ENCODE measurements at places on chromosomes 1 and 21.

DNA sequence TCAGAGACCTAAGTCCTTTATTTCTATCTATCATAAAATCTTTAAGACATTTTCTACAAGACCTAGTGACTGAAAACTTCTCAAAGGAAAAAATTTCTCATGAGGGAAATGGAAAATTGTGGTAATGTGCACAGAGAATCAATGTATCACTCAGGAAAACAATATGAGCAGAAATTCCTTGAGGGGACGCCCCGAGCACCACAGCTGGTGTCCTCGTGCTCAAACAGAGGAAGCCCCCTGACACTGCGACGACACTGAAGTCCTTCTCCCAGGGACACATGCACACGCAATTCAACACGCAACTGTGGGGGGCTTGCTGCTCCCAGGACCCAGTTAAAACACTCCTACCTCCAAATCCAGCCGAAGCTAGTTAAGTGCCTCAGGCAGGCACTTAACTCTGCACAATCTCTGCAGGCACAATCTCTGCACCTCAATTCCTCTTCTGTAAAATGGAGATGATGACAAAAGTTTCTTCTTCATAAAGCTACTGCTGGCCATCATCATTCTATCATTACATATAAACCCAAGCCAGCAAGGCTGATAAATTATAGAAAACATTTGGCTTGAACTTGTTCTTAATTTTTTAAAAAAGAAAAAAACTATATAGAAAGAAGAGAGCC is 16.0 kb downstream of the ZBTB17 start:
- no peak for DNase-seq

- DNase-seq = no peak
These were observed 227.1 kb downstream of the KCTD3 start for GRCh38 chr1:215794156-215794555.

DNA sequence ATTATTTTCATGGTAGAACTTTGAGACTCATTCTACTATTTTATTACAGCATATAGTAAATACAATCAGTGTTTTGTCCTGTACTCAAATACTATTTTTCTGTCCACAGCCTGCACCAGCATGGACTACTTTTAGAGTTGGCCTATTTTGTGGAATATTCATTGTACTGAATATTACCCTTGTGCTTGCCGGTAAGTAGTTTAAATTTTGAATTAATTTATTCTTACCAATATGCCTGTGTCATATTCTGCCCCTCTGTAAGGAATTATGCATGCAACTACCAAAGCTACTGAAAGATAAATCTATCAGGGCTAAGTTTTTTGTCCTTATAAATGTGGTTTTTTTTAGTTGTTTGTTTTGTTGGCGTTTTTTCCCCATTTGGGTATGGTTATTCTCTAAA is 101.4 kb upstream of the KIAA1614 start:
- no peak for DNase-seq

DNA sequence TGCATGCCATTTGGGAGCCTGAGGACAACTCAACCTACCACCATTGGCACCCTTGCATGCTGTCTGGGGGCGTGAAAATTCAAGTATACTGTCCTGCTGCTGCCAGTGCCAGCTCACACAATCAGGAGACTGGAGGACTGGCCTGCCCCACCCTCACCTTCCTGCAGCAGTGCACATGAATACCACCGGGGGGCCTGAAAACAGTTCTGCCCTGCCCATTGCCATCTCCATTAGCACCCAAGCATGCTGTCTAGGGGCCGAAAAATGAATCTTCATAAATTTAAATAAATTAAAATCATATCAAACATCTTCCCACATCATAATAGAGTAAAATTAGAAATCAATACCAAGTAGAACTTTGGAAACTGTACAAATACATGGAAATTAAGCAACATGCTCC is 322.1 kb upstream of the TMPRSS15 start:
- no peak for DNase-seq

DNA sequence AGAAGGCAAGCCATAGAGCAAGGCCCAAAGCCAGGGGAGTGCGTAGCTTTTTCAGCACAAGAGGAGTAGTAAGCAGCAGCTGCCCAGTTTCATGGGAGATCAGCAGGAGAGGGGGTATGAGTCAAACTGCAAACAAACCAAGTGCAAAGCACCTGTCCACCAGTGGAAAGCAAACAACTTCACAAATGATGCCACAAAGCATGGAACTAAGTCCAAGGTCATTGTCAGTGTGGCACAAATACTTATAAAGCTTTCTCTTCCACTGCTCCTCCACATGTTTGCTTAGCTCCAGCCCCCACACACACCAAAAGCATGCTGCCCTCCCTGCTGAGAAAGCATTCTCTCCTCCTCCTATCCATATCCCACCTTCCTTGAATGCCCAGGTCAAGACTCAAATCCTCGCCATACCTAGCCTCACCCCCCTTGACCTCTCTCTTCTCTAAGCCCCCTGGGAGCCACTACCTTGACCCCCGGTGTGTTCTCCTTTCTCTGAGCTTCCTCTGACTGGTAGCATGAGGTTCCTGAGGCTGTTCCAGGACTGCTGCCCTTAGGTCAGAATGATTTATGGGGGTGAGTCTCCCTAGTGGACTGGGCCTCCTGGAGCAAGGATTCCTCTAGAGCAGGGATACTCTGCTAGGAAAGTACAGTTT is 70.4 kb downstream of the DMAP1 start:
- DNase-seq = no peak

GRCh38 chr1:51032936-51033335 is 62.9 kb downstream of the CDKN2C start:
- no peak for DNase-seq
